ENCODE measurements at places on chromosomes 4 and X. TPM values are rescaled to one million over a fixed set of nuclear protein-coding genes. Genes with fewer than 3 reads are reported as not detected.

The HSFX2 gene
- total RNA-seq = not detected

The MAGEA10 gene
- not detected for total RNA-seq

The FAM184B gene
- total RNA-seq = 0.24 TPM

- no peak for DNase-seq
These were observed 35.9 kb downstream of the GRID2 start for GRCh38 chr4:92339676-92340075.

The SLC34A2 gene
- total RNA-seq = 2,258 TPM

DNA sequence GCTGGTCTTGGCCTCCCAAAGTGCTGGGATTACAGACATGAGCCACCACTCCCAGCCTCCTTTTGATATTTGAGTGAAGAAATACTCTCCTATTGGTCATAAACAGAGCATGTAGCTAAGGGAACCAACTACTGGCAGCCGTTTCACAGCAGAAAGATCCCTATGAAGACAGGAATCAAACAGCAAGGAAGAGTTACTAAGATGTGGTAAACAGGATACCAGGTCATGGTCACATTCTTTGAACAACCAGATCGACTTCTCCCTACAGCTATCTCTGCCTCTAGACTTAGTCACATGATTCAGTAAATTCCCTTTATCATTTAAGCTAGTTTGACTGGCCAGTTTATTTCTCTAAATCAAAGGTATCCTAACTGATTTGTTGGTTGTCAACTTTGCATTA is 9.0 kb upstream of the HNRNPD start:
- DNase-seq = no peak

GRCh38 chr4:12724510-12724909 is 759.6 kb downstream of the RAB28 start:
- DNase-seq = no peak

- no peak for DNase-seq
These were observed 39.7 kb upstream of the SPRY1 start for GRCh38 chr4:123356921-123357320.

DNA sequence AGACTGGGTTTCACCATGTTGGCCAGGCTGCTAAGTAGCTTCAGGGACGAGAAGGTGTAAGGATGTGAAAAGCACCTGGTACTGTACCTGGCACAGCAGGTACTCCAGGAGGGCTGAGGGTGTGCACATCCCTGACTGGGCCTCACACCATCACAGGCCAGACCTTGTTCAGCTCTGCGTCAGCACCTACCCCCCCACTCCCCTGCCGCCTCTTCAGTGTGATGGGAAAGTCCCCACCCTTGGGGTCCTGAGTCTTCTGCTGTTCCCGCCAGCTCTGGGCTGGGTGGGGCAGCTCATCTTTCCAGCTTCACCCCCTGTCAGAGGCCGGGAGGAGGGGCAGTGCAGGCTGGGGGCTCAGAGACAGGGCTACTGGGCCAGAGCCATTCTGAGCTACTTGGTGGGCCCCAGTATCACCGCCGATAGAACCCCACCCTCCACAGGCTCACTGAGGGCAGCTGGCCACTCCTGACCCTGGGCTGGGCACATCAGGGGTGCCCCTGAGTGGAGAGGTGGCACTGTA is 6.7 kb upstream of the SH3BP2 start:
- peak; percentile 35 for DNase-seq

The PGAM4 gene
- total RNA-seq = not detected

All from lower lobe of right lung (tissue), 2 donors.